ENCODE measurements at places on chromosomes 3 and 15. TPM values are rescaled to one million over a fixed set of nuclear protein-coding genes. Genes with fewer than 3 reads are reported as not detected.

DNA sequence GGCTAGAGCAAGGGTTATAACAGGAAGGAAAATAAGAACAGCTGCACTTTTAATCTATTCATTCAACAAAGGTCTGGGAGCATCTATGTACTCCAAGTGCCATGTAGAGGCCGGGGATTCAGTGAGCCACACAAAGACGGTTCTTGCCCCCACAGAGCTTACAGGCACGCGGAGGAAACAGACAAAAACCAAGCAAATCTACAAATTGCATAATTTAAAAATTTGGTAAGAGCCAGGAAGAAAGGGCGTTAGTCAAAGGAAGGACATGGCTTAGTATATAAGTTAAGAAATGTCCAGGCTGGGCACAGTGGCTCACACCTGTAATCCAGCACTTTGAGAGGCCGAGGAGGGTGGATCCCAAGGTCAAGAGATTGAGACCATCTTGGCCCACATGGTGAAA is 10.4 kb upstream of the GREM1 start:
- no peak for DNase-seq

GNAT1 gene
- not detected for total RNA-seq

DNA sequence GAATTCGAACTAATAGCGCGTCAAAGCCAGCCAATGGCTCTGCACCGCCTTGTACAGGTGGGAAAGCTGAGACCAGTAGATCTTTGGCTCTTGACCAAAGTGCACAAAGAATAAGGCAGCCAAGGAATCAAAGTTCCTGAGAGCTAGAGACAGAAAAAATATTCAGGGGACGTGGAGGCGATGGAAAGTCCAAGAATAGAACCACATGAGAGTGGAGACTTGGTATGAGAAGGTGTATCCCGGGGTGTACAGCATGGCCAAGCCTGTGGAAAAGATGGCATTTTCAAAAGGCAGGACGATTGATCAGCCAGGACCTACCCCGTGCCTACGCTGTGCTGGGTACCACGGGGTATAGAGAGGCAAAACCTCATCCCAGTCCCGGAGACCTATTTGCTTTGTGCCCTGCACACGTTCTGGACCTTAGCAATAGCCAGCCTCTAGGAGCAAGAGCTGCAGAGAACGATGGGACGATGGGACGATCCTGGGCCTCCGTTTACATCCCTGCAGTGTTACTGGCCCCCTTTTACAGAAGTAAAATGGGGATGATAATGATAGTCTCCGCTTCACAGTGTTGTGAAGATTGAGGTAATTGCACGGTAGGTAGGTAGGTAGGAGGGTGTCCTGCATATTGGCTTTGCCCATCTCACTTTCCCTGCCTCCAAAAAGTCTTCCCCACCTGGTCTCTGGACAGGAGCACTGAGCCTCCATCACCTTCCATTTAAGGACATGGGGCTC is 583 bp upstream of the RBSN start:
- no peak for DNase-seq

DNA sequence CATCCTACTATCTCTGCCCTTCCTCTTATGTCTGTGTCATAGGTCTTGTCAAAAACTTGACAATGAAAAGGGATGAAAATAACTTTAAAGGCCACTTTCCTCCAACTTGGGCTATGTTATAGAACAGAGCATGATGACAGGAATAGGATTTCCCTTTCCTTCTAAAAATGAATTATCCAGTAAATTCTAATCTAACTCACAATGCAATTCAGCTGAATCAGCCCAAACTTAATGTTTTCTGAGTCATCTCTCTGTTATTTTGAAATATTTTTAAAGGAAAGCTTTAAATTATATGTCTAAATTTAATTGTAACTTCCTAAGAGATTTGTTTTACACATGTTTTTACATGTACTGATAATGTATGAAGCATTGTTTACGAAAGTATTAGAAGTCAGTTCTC is 258.5 kb downstream of the BBX start:
- DNase-seq = no peak

DNA sequence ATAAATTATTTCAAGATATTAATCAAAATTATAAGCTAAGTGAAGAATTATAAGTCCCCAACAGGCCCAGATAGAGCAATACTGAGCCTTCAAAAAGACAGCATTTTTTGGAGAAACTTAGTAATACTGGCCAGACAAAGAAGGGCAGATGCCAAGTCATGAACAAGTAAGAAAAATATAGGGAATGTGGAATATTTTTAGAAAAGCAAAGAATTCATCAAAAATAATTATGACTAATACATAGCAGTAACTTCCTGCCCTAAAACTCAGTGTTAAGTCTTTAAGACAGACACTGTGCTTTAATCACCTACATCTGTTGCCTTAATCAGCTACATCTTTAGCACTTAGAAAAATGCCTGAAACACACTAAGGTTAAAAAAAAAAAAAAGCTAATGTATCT is 31.2 kb downstream of the DPH6 start:
- DNase-seq = no peak

GRCh38 chr3:66265649-66266048 is 44.8 kb downstream of the SLC25A26 start:
- DNase-seq = no peak

- DNase-seq = no peak
Observed at GRCh38 chr3:128591738-128592426, 58.7 kb downstream of the RPN1 start.

GRCh38 chr15:89662893-89663626 is 7.8 kb upstream of the KIF7 start:
- peak; percentile 71 for DNase-seq

DNA sequence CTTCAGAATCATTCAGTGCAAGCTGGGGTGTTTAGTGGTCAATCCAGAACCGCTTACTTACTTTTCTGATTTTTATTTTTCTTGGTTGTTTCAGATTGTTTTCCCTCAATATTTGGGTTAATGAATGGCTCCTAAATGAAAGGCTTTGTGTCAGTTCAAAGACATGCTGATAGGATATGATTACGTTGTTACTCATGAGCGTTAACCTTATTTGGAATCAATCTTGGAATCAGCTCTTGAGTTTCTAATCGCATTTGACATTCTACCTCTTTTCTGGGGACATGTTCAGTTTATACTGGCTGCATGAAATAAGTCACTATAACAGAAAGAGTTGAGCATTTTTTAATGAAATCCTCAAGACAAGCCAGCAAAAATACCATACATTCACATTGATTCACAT is 50.2 kb downstream of the ATP11B start:
- DNase-seq = no peak

GRCh38 chr3:147793841-147794240 is 384.7 kb downstream of the ZIC1 start:
- DNase-seq = no peak

GOLGA8O gene
- total RNA-seq = 1.4 TPM

- peak; percentile 77 for DNase-seq
Observed at GRCh38 chr3:14847613-14848541, 29.1 kb downstream of the FGD5 start.

- no peak for DNase-seq
Observed at GRCh38 chr15:70508561-70509281, 254.6 kb downstream of the UACA start.

- DNase-seq = no peak
Observed at GRCh38 chr3:37183375-37183831, 9.0 kb upstream of the LRRFIP2 start.

GRCh38 chr3:188043891-188044290 is 110.1 kb upstream of the LPP start:
- no peak for DNase-seq

DNA sequence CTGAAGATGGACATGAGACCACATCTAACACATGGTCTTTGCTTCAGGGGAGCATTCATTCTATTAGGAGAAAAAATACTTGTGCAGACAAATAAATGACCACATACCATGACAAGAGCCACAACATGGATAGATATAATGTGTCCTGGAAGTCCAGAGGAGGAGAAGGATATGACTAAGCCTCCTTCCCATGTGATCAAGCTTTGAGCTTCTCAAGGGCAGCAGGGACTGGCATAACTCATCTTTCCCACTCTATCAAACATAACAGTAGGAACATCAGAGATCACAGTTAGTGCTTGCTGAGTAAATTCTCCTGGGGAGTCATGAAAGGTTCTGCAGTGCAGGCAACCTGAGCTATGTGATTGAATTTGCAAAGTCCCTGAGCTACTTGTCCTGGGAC is 86.0 kb upstream of the LPP start:
- DNase-seq = no peak

DNA sequence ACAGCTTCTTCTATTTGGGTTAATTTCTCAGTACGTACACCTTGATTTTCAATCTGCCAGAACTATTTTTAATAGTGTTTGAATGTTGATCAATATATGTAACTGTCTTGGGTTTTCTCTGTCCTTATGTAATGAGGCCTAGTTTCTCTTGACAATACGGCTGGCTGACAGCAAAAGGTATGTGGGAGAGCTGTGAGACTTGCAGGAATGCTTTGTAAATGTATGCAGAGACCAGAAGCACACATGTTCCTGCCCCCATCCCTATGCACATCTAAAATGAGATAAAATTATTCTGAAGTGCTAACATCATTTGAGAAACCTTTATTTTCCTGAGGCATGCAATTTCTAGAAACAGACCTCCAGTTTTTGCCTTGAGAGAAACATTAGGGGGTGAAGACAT is 593.8 kb upstream of the GBE1 start:
- no peak for DNase-seq

- DNase-seq = no peak
Observed at GRCh38 chr3:8286086-8286485, 215.5 kb upstream of the LMCD1 start.

DNA sequence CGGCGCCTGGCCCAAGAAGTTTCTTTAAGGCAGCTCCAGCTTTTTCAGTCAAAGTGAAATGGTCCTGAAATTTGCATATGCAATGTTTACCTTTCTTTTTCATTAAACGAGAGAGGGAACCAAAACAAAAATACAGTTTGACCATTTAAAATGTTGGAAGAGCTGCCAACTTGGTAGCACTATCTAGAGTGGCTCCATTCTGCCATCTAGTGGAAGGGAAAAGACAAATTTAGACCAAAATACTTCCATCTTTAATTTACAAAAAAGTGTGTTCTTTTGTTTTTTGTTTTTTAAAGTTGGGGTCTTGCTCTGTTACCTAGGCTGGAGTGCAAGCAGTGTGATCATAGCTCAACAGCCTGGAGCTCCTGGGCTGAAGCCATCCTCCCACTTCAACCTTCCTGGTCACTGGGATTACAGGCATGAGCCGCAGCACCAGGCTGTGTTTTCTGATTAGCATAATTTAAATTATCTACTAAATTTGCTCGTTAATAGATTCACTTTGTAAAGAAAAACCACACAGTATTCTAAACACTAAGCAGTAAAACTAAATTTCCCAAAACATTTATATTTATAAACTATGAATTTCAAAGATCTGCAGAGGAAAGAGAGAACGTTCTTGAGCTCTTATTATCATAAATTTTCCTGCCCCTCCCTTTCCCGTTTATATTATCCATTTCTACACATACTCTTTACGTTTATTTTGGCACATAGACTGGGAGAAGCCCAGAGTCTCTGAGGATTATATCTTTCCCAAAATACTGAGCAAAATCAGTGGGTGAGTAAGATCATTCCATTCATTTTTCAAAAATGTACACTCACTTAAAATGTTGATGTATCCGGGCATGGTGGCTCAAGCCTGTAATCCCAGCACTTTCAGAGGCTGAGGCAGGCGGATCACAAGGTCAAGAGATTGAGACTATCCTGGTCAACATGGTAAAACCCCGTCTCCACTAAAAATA is 15.4 kb upstream of the RFC4 start:
- no peak for DNase-seq

DNA sequence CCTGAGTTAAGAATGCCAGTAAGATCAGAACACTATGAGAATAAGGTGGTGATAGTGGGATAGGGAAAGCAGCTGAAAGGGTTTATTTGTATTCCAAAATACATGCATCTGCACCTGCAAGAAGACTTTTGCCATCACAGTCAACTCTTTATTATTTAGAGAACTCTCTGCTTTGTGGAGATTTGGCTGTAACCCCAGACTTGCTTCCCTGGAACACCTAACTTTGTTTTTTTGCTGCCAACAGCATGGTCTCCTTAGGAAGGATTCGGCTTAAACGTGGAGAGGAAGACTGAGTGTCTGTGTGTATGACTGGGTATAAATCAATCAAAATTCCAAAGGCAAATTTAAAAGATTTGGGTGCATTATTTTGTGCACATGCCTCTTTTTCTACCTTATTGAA is 21.6 kb upstream of the SLITRK3 start:
- DNase-seq = no peak

GPR27 gene
- total RNA-seq = 4.5 TPM

- DNase-seq = no peak
Observed at GRCh38 chr3:171563298-171563697, 103.1 kb upstream of the TNIK start.

DNA sequence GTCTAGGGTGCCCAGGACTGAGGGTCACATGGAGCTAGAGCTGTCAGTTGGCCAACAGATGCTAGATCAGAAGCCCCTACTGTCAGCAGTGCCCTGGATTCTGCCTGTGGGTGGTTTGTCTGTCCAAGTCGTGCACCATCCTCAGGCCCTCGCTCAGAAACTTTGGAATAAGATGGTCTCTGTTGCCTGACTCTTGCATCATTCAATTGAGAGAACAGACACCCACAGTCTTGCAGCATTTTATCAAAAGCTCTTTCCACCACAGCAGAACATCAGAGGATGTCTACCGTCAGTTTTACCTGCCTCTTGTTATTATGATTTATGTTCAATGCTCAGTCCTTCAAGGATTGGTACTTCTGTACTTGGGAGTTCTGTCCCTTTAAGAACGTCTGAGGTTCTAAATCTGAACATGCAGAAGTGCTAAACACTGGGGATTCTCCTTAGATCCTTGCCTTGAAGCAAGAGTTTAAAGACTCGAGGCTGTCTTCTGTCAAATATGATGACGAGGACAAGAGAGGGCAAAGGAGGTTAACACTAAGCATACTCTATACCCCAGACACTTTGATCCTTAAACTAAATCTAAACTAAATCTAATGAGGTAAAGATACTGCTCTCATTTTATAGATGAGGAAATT is 4.8 kb downstream of the AQP9 start:
- no peak for DNase-seq

MESP2 gene
- total RNA-seq = 0.75 TPM

DNA sequence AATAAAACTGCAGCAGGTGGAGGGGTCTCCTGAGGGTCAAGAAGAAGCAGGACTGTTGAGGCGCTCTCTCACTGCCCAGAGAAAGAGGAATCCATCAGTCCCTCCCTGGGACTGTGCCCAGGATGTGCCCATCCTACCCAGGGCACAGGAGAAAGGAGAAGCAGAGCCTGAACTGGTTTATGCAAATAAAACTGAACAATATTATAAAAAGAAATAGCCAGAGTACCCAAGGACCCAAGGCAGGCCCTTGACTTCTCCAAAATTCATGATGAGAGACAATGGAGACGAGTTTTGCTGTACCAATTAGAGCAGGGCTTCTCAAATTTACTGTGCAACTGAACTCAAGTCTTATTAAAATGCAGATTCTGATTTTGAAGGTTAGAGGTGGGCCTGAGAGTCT is 211.0 kb downstream of the IGSF11 start:
- no peak for DNase-seq

TFRC gene
- total RNA-seq = 154 TPM

DNA sequence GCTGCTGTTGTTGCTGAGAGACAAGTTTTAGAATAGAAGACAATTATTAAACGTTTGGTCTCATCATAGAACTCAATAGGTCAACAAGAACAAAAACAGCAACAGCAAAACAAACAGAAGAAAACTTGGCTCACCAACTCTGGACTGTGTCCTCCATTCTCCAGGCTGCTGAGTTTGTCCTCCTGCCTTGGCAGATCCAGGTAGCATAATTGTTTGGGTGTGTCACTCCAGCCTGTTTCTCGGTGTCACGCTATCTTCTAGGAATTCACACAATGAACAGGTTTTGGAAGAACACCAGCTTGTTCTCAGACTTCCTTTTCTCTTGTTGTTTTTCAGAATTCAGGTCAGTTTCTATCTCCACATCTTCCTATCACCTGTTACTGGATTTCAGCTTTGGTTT is 34.7 kb downstream of the ARRDC4 start:
- peak; percentile 68 for DNase-seq

GRCh38 chr3:189419038-189419437 is 212.2 kb upstream of the TP63 start:
- DNase-seq = no peak

All from mucosa of gallbladder (tissue), 1 donor.